ENCODE measurements at places on chromosomes 1 and 21. TPM values are rescaled to one million over a fixed set of nuclear protein-coding genes. Genes with fewer than 3 reads are reported as not detected.

OVAAL gene
- not detected for total RNA-seq

ILDR2 gene
- total RNA-seq: not detected

PLEKHN1 gene
- total RNA-seq: not detected

ASCL5 gene
- not detected for total RNA-seq

CELA2B gene
- total RNA-seq: not detected

ID3 gene
- 463 TPM for total RNA-seq

SV2A gene
- 0.16 TPM for total RNA-seq

DNA sequence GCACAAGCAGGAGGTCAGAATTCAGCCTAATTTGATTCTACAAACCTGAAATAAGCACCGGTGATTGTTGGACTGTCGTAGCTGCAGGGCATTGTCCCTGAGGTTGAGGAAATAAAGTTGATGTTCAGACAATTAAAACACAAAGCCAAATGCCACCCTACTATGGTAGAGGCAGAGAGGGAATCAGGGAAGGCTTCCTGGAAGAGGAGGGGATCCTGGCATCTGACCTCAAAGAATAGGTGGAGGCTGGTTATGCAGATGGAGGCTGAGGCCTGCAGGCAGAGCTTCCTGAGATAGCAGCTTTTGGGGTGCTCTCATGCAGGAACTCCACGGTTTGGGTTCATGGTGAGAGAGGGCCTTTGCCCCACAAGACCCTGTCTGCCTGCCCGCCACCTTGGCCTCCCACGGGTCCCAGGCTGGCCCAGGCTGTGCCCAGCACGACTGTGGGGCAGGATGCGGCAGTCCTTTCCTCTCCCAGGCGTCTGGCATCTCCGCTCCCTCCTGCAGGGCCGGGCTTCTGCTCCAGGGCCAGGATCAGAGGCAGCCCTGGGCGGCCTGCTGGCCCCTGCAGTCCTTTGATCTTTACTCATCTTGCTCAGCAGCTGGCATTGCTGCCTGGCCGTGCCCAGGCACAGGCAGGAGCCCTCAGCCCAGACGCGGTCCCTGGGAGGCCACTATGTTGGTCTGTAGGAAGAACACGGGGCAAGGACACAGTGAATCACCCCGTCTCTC is 134.1 kb upstream of the VAMP3 start:
- no peak for DNase-seq

DNA sequence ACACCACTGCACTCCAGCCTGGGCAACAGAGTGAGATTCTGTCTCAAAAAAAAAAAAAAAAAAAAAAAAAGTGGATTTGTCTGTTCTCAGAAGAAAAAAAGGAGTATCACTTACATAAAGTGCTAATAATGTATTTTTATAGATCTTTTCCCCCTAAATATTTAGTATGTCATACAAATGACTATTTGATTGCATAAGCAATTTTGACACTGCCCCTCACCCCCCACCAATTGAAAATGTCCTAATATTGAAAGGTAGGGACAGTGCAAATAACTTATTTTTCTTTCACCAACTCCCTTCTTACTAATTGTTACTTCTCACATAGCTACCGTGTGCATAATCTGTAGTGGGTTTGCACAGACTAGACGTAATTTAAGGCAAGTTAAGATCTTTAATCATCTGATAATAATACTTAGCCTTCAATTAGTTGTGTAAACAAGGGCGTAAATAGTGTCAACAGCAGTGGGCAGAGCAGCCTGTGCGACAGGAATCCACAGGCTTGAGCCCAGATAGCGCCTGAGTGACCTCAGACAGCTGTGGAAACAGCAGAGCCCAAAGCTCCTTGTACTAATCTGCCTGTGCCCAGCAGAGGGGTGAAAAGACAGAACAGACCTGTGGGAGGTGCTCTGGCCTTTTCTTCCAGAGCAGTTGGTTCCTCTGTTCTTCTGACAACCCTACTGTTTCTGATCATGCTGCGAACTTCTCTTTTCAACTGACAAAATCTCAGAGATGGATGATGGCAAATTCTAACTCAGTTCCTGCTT is 4.5 kb upstream of the IER5 start:
- DNase-seq: peak; percentile 47

- DNase-seq: no peak
Measured at GRCh38 chr1:39508857-39509305, 17.4 kb downstream of the BMP8A start.

DNA sequence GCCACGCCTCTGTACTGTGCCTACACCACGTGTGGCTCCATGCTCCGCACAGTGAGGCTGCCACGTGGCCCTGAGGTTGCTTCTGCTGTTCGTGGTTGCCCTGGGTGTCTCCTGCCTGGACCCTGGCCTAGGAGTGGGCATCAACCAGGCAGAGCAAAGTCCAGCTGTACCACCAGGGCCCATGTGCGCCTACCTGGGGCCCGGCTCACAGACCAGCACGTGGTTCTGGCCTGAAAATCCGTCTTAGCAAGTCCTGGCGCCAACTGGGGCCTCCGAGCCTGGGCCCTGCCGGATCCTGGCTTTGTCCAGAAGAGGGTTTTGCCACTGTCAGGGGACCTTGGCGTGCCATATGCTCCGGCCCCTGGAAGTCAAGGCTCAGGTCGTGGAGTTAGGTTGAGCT is 107.1 kb upstream of the TTC34 start:
- no peak for DNase-seq

DNA sequence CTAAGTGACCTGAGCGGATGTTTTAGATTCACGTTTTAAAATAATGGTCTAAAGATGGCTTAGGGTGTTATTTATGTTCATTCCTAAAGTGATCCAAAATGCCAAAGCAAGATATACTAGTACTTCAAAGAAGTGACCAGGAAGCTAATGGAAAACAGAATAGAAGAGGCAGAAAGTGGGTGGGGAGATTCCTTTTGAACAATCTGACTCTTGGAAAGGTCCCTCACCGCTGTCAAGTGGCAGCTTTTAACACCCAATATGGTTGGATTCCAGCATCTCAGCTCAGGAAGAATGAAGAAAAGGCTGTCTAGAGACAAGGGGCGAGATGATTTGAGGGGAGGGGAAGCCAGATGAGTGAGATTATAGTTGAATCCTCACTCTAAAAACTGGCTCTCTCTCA is 90.3 kb downstream of the SCMH1 start:
- no peak for DNase-seq

DNA sequence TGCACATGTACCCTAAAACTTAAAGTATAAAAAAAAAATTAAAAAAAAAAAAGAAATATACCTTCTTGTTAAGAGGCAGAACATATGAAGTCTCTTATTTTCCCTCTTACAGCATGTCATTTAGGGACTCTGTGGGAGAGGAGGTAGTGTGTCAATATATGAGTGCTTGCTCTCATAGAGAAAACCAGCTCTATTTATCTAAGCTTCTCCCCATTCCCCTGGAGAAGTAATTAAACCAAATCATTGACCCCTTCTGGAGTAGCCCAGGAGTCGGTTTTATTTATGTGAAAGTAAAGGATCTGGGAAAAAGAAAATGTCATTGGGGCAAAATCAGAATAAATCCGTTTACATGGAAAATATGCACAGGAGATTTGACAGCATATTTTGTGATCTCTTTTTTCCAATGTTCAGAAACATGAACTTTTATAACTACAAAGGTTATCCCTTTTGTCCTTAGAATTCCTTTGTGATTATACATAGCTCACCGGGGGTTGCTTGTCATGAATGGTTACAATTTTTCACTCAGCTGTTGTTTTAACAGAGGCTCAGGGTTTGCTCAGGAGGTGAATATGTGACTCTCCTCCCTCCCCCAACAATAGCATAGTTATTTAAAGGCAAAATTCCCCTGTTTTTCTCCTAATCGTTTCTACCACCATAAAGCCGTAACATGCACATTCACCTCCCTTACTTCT is 114.5 kb upstream of the C1orf21 start:
- no peak for DNase-seq

- DNase-seq: no peak
Measured at GRCh38 chr1:235613602-235614001, 36.0 kb downstream of the GNG4 start.

- DNase-seq: no peak
Measured at GRCh38 chr1:15394258-15394690, 15.4 kb upstream of the EFHD2 start.

GRCh38 chr1:65827346-65827745 is 34.7 kb downstream of the PDE4B start:
- DNase-seq: no peak
